ENCODE measurements at places on chromosomes 1 and 21.

- no peak for DNase-seq
Measured at GRCh38 chr1:111364690-111365089, 62.8 kb downstream of the OVGP1 start.

GRCh38 chr1:108854221-108855019 lies 2.5 kb downstream of the AKNAD1 start:
- DNase-seq, result no peak

- DNase-seq, result no peak
Measured at GRCh38 chr1:59015708-59016107, 231.9 kb upstream of the JUN start.

DNA sequence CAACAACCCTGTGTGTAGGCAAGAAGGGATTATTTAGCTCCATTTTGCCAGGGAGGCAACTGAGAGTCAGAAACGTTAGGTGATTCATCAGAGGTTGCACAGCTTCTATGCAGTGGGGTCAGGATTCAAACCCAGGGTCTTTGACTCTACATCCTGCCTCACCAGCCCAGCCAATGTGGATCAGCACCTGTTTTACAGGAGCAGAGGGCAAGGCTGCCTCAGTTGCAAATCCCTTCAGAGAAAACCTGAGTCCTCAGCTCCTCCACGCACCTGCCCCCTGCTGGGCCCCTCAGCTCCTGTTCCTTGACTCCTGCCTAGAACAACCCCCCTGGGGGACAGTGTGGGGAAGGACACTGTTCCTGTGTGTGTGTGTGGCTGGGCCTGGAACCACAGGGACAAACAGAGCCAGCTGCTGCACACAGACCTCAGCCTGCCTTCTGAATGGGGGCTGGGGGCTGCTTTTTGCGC lies 61.6 kb downstream of the LRRN2 start:
- no peak for DNase-seq

All from AML-193 (cell line).